Activated CD4-positive, alpha-beta T cell treated with anti-CD3 and anti-CD28 coated beads for 24 hours (primary cell): ENCODE measurements at places on chromosomes 1 and 21.

DNA sequence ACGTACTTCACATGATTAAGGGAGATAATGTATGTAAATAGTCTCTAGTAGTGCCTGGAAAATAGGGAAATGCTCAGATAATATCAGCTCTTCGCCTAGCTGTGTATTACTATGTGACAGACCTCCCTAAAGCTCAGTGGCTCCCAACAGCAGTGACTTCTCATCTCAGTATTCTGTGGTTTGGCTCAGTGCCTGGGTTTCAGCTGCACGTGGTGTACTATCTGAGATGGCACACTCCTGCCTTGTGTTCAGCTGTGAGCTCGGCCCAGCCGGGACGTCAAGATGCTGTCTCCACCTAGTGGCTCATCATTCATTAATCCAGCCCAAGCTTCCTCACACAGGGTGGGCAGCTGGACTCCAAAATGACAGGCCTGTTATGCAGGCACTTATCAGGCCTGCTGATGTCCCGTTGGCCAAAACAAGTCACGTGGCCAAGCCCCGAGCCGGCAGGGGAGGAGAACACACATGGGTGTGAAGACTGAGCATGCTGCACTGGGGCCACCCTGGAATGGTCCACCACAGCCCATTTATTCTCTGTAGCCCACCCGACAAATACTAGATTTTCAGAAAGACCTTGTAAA lies 17.8 kb downstream of the SLFNL1 start:
- peak; percentile 75 for DNase-seq

GRCh38 chr1:214764502-214764901 lies 161.5 kb downstream of the CENPF start:
- no peak for DNase-seq

GRCh38 chr1:187281085-187281484 lies 452.3 kb downstream of the PLA2G4A start:
- DNase-seq: no peak

GRCh38 chr1:57033222-57034001 lies 67.6 kb upstream of the C8B start:
- DNase-seq: no peak

GRCh38 chr1:242240077-242240476 lies 241.2 kb upstream of the MAP1LC3C start:
- DNase-seq: no peak

DNA sequence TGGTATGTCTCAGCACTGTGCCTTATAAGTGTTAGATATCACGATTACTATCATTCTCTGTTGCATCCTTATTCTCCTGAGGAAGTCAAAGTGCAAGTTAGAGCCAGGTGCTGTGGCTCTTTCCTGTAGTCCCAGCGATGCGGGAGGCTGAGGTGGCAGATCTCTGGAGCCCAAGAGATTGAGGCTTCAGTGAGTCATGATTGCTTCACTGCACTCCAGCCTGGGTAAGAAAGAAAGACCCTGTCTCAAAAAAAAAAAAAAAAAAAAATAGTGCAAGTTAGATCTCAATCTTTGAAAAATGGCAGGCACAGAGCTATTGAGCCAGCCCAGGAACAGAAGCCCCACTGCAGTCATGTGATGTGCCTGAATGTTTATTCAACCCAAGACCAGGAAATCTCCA lies 147.8 kb upstream of the POGK start:
- no peak for DNase-seq

- DNase-seq: no peak
Observed at GRCh38 chr21:40985370-40985769, 138.4 kb upstream of the DSCAM start.

DNA sequence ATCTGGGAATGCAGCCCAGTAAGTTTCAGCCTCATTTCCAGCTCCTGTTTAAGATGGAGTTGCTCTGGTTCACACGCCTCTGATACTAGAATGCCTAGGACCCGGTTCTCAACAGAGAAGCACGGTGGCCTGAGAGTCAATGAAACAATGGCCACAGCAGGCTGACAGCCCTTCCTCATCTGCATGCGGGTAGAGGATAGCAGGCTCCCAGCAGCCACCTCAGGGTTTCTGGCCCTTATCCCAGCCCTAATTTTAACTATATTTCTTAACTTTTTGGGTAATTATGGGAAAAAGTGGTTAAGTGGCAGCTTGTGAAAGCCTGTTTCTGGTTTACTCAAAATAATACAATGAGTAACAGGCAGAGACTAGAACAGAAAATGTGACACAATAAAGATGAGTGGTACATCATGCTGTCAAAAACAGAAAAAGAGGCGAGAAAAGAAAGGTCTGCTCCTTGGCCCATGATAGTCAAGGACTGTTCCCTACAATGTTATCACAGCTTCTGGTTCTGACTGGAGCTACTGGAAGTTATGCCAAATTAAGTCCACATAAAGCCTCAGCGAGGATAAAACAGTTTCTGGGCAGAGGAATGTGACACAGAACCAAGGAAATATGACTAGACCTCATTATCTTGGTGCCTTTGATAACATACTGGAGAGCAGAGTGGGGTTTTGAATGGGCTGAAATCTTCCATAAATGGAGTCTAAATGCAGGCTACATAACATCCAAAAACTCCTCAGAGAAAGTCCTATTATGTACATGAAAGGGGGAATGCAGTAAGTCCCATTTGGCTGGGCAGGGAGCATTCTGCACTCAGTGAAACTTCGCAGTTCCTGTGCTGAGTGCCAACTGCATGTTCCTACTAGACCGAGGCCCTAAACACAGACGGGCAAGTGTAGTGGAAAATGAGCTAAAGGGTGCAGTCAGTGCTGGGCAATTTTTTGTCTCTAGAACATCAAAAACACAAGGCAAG lies 92.1 kb downstream of the NIBAN1 start:
- DNase-seq: no peak

DNA sequence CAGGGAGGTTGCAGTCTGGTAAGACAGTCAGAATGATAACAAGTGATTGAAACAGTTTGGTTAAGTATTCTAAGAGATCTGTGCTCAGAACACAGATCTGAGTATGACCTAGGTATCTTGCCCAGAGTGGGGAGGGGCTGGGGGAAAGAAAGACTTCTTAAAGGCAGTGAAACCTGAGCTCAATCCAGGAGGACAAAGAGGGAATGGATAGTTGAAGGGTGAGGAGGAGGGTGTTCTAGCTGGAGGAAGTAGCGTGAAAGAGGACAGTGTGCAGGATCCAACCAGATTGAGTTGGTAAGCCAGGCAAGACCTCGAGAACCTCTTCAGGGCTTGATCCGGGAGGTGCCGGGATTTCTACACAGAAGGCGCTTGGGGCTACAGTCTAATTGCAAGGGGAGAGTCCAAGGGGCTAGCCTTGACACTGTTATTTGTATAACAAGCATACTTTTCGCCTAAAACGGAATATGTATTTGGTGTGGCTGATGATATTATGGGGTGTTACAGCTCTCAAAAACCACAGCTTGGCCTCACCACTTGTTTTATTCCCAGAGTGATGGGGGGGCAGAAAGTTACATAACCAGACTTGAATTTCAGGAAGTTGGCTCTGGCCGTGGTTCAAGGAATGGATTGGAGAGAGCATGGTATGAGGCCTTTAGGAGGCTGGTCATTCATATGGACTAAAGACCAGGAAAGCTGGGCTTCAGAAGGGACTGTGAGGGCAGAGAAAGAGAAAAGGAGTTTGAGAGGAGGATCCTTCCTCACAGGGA lies 19.1 kb downstream of the RCSD1 start:
- DNase-seq: no peak
